Progenitor cell of endocrine pancreas (in vitro differentiated cells): ENCODE measurements at places on chromosomes 16 and 17. TPM values are rescaled to one million over a fixed set of nuclear protein-coding genes. Genes with fewer than 3 reads are reported as not detected.

The ALDH3A1 gene
- 0.75 and 1.0 TPM in 2 replicates for total RNA-seq

The C1QBP gene
- 108 and 123 TPM in 2 replicates for total RNA-seq

The SDR42E1 gene
- total RNA-seq, result 0.02 and 0.04 TPM in 2 replicates

The PLSCR3 gene
- 35.5 and 37.9 TPM in 2 replicates for total RNA-seq

The CD300H gene
- total RNA-seq, result not detected in 2 replicates
